ENCODE measurements at places on chromosomes 2 and 18. TPM values are rescaled to one million over a fixed set of nuclear protein-coding genes. Genes with fewer than 3 reads are reported as not detected.

- H3K36me3 ChIP-seq = no peaks in the 10 kb centered on the region
- no peaks in the 10 kb centered on the region for H3K4me1 ChIP-seq
- no peak overlapping the region for H3K4me3 ChIP-seq
- no peaks in the 10 kb centered on the region for H3K27me3 ChIP-seq
- no peak overlapping the region for H3K27ac ChIP-seq
These were observed 261.7 kb upstream of the SLC39A10 start for GRCh38 chr2:195395362-195395761.

Gene HK2
- 8.6 TPM for total RNA-seq

DNA sequence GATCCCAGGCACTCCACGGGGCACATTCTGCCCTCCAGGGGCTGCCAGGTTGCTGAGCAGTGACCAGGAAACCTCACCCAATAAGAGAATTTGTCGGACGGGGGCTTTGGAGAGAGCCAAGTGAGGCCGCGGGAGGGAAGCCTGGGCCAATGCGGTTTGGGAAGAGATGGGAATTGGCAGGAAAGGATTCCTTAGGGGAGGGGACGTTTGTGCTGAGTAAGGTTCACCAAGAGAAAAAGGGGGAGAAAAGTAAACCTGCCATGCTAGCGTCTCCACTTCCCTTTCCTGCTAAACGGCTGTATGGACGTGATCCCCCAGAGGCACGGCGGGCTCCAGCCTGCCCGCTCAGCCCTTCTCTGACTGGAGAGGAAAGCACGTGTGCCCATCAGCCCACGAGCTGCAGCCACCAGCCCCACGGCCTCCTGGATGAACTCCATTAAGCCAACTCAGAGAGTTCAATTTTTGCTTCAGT lies 194.4 kb upstream of the ID2 start:
- no peak overlapping the region for H3K4me3 ChIP-seq
- H3K27me3 ChIP-seq = no peaks in the 10 kb centered on the region
- H3K4me1 ChIP-seq = peaks cover 11% of the 10 kb centered on the region
- peak; percentile 56 for DNase-seq

DNA sequence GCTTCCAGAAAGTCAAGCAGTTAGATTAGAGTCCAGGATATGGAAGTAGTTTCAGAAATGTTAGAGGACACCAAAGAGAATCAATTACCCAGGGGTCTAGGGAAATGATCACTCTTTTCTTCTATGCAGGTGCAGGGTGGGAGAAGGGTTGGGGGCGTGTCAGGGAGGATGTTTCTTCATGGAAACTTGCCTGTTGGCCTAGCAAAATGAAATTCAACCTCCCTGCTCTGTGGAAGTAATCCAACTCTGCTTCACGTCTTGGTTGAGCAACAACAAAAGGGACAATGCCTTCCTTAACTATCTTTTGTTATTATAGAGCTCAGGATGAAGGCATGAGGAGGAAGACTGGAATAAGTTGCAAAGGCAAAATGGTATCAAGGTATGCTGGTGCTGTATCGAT lies 210.8 kb upstream of the ETAA1 start:
- no peak overlapping the region for H3K27ac ChIP-seq
- no peaks in the 10 kb centered on the region for H3K36me3 ChIP-seq
- no peak overlapping the region for H3K4me3 ChIP-seq
- no peaks in the 10 kb centered on the region for H3K4me1 ChIP-seq
- DNase-seq = peak; percentile 81

DNA sequence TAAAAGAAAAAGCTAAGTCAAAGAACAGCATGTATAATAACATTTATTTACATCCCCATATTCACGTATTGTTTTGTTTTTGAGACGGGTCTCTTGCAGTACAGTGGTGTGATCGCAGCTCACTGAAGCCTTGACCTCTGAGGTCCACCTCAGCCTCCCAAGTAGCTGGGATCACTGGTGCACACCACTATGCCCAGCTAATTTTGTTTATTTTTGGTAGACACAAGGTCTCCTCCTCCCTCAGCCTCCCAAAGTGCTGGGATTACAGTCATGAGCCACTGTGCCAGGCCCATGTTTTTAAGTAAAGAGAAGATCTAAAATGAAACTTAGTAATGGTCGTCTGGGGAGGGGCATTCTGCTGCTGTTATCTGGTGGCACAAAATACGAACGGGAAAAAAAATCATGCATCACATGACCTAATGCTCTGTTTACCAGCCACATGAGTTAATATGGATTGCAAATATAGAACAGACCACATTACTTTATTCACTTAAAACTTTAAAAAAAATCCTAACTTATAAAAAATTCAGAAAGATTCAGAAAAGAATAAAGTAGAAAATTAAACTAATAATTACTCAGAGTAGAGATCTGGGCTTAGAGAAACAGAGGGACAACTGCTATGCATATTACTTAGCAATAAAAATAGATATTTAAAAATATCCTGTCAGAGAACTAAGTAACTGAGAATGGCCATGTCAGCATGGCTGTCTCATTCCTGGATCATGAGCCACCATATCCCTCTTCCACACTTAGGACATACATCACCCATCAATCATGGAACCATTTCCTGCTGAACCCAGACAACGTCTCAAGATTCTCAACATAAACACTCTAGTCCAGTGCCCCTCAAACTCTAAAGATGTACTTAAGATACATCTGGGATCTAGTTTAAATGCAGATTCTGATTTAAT lies 7.3 kb downstream of the MMADHC start:
- no peaks in the 10 kb centered on the region for H3K4me1 ChIP-seq
- H3K27ac ChIP-seq = no peak overlapping the region
- H3K36me3 ChIP-seq = peaks cover 12% of the 10 kb centered on the region
- H3K27me3 ChIP-seq = no peaks in the 10 kb centered on the region

Gene SPATA3
- not detected for total RNA-seq

- no peaks in the 10 kb centered on the region for H3K36me3 ChIP-seq
- H3K4me1 ChIP-seq = no peaks in the 10 kb centered on the region
- H3K27ac ChIP-seq = peak within 1 kb of the TSS; percentile 63
- H3K4me3 ChIP-seq = peak within 1 kb of the TSS; percentile 68
- peak; percentile 73 for DNase-seq
These were observed at the start of gene ATP6V1B1 for GRCh38 chr2:70935468-70936164. Gene ATP6V1B1, plus strand, starts transcription at chr2:70935900. Its CDS starts 55 bp downstream, at chr2:70935955.

Gene FSIP2
- 1.2 TPM for total RNA-seq

Gene NLRC4
- total RNA-seq = 2.3 TPM

Gene SRD5A2
- total RNA-seq = 0.22 TPM

Gene NEURL3
- 3.2 TPM for total RNA-seq

Measured in kidney (tissue), 22 donors.